NCI-H1105 (cell line): ENCODE measurements at places on chromosomes 4 and X.

DNA sequence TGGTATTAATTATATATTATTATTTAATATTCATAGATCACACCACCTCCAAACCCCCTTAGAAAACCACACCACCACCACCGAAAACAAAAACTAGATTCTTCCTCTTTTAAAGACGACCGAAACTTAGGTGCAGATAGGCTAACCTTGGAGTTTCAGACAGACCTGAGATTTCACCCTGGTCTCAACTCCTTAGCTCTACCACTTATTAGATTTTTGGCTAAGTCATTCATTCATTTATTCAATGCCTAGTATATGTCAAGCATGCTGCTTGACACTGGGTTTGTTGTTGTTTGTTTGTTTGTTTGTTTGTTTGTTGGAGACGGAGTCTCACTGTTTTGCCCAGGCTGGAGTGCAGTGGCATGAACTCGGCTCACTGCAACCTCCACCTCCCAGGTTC lies 9.5 kb upstream of the BMP2K start:
- no peak for DNase-seq

GRCh38 chr4:138591808-138592207 lies 349.7 kb upstream of the SLC7A11 start:
- DNase-seq: no peak

- DNase-seq: no peak
These were observed 99.3 kb downstream of the AMMECR1 start for GRCh38 chrX:110218591-110218990.

- DNase-seq: no peak
These were observed 39.8 kb upstream of the LIMCH1 start for GRCh38 chr4:41498177-41498576.

DNA sequence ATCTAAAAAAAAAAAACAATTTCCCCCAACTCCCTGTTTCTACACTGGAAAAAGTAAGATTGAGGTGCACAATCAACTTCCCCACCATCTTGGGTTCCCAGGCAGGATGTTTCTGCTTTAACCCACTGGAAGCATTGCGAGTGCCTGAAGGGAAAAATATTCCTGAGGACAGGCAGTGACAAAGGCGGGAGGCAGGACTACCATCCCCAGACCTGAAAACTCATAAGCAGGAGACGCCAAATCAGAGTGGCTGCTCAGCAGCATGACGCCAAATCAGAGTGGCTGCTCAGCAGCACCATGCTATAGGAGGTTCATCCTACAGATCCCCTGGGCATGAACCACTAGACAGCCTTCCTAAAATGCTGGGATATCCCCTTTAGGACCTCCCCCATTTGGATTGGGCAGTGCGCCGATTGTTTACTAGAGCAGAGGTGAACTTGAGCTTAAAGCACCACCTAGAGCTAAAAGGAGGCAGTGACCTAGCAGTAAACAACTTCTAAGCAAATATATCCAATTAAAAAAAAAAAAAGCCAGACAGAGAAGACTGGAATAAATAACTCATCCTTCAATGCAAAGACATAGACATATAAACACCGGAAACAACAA lies 35.0 kb upstream of the GK start:
- no peak for DNase-seq

GRCh38 chrX:118207831-118208453 lies 91.3 kb upstream of the KLHL13 start:
- DNase-seq: no peak

GRCh38 chr4:120672558-120673147 lies 249.9 kb downstream of the PRDM5 start:
- DNase-seq: no peak

GRCh38 chr4:101596781-101597552 lies 193.6 kb upstream of the BANK1 start:
- DNase-seq: no peak

- DNase-seq: no peak
These were observed 58.3 kb upstream of the CD99 start for GRCh38 chrX:2632533-2633504.

DNA sequence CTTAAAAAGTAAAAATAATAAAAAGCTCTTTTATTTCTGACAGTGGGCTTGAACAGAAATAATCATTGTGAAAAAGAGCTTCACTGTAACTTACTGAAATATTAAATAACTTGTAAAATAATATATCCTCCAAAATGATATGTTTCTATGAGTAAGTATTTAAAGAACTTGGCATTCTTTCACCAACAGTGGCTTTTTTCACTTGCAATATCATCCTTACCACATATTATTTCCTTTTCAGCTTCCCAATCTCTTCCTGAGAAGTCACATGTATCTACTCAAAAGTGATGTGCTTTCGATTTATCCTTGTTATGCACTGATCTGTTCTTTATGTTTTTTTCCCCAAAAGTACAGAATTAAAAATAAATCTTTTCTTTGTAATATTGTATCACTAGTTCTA lies 2.2 kb upstream of the PCDH18 start:
- DNase-seq: no peak

DNA sequence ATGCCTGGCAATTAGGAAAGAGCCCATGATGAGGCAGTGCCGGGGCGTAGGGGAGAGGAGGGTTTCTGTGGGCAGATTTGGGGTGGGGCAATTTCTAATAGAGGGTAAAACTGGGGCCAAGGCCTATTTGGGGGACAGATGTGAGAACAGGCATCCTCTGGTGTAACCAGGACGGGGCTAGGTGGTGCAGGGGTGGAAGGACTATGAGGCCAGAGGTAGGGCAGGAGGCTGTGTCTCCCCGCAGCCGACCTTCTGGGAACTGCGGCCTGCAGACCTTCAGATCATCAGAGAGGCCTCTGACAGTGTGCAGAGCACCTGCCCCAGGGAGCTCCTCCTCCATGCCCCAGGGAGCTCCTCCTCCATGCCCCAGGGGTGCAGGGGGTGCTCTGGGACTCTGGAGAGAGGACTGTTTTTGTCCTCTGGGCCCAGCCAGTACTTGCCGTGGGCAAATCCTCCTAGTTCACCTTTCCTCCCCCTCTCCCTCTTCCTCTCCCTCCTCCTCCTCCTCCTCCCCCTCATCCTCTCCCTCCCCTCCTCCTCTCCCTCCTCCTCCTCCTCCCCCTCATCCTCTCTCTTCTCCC lies 101.9 kb downstream of the SORCS2 start:
- DNase-seq: no peak

GRCh38 chr4:185142912-185143600 lies at the start of gene SLC25A4:
Gene SLC25A4, plus strand, starts transcription at chr4:185143266. Its CDS starts 107 bp downstream, at chr4:185143373.
- DNase-seq: peak; percentile 68

DNA sequence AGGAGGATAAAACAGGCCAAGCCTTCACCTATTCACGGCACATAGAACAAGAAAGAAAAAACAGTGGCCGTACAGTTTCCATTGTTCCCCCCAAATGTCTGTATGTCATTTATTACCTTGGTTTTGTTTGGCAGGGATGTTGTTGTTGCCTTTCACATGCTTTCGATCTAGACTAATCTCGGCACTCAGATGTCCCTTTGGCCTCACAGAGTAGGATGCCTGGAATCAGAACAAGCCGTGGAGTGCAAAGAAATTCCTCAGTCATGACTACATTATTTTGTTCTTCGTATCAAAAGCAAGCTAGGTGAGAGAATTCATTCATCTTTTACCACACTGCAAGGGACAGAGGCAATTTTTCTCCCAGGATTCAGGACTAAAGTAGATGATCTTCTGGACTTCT lies 106.9 kb downstream of the SMIM20 start:
- no peak for DNase-seq

GRCh38 chr4:150682126-150682525 lies 100.2 kb downstream of the MAB21L2 start:
- DNase-seq: peak; percentile 22
